ENCODE measurements at places on chromosomes 13 and 19.

DNA sequence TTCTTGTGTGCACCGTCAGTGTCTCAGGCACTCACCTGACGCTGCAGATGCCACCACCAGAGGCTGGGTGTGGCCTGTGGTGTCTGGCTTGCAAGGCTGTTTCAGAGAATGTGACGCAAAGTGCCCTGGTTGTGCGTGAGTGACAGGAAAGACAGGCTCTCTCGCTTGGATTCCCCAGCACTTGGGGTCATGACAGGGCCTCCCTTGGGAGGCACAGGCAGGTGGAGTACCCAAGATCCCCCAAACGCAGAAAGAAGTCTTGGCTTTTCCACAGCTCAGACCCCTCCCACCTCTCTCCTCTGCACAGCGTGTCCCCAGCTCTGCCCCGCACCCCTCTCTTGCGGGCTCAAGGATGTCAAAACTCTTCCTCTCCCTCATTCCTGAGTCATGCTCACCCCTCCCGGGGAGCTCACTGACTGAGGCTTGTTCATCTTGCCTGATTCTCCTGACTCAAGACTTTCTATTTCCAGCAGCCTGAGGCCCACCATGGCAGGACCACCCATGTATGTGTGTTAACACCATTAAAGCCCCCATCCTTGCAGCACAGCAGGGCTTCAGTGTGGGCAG, 21.0 kb downstream of the DHX34 start:
- no peak for DNase-seq

- DNase-seq, result no peak
Observed at GRCh38 chr13:90493667-90494066, 853.8 kb upstream of the MIR17HG start.

DNA sequence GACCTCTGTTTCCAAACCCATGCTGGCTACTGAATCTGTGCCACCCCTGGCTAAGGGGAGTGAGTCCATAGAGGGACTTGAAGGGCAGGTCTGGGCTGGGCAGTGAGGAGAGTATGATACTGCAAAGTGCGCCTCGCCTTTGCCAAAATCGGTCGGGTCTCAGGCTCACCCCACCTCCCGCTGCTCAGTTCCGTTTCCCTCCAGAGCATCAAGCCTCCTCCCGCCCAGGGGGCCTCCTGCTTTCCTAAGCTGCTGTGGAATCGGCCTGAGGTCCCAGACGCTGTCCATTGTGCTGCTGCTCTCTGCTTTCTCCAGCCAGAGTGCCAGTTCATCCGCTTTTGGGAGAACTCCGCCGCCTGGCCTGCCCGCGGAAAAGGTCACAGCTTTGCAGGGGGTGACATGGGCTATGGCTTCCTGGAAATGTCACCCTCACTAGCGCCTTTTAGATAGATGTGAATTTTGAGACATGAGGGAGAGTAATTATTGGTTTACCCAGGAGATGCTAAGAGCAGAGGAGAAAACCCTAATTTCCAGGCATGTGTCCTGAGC, 1418.4 kb downstream of the UQCRFS1 start:
- DNase-seq, result no peak

GRCh38 chr13:40878321-40878720, 88.9 kb downstream of the SLC25A15 start:
- no peak for DNase-seq

DNA sequence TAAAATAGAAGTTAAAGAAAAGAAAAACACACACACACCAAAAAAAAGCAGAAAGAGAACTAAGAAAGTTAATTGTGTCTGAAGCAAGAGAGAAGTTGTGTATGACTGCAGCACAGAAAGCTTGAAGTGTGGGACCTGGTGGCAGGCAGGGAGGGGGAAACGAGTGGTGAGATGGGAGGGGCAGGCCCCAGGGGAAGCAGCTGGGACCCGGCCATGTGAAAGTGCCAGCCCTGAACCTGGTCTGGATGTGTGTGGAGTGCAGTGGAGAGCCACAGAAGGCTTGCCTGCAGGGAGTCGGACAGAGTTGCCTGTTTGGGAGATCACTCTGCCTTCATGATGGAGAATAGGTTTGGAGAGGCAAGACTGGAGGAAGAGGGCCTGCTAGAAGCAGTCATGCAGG, 199.0 kb downstream of the GGACT start:
- DNase-seq, result no peak

DNA sequence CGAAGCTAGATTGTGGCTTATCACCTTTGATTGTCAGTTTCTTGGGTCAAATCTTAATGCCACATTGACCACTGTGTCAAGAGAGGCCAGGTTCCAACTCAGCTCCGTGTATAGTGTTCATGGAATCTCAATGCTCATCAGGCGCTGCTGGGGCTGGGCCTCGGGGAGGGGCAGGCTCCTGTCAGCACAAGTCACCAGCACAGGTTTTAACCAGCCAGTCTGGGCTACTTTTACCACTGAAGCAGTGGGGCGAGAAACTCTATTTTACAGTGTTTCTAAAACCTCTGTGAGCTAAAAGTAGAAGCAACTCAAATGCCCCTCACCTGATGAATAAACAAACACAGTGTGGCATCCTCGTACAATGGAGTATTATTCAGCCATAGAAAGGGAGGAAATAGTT, 118.7 kb upstream of the GJB6 start:
- no peak for DNase-seq

- DNase-seq, result no peak
Observed at GRCh38 chr13:105778196-105778595, 757.3 kb downstream of the EFNB2 start.

DNA sequence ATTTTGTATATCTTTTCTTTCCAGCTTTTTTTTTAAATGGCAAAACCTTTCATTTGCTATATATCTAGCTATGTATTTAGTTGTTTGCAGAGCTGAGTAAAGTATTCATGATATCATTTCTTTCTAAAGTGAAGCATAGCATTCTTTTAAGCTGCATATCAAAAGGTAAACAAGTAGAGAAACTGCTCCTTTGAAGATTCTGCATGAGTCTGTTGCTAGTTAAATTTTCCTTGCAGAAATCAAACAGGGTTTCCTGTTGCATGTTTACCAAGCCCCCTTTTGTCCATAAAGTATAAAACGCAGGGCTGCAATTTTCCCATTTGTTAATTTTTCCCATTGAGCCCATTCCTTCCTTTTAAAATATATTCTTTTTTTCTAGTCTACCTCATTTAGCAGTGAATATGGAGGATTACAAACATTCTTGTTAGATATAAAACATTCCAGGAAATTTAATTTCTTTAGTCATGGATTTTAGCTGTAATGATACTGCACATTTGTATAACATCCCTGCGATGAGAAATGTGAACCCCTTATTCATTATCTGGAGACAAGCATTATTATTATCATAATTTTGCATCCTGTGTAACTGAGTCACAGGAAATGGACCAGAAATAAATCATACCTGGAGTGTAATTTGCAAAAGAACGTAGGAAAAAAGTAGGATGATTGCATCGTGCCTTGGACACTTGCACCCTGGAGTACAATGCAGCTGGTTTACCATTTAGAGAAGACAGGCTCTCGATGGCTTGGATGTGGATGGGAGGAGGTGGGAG, 110.9 kb upstream of the ARGLU1 start:
- no peak for DNase-seq

GRCh38 chr19:17475541-17476115, 5.3 kb downstream of the SLC27A1 start:
- DNase-seq, result no peak

DNA sequence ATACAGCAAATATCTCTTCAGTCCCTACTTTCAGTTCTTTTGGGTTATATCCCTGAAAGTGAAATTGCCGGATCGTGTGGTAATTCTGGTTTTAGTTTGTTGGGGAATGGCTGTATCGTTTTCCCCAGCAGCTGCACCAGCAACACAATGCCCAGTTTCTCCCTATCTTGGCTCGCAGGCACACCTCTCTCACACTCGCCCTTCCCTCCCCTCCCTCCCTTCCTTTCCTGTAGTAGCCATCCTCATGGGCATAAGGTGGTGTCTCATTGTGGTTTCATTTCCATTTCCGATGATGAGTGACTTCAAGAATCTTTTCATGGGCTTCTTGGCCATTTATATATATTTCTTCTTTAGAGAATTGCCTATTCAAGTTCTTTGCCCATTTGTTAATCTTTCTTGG, 8.6 kb upstream of the GPR18 start:
- DNase-seq, result no peak

DNA sequence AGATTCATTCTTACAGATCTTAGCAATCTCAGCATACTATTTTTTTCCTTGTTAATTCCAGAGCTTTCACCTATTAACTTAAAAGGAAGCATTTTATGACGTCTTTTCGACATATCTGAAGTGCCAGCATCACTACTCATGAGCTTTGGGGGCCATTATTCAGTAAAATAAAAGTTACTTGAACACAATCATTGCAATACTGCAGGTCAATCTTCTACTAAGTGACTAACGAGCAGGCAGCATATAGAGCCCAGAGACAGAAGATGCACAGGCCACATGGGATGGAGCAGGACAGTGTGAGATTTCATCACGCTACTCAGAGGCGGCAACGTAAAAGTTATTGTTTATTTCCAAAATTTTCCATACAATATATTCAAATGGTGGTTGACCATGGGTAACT, 382.6 kb downstream of the PCDH9 start:
- no peak for DNase-seq

DNA sequence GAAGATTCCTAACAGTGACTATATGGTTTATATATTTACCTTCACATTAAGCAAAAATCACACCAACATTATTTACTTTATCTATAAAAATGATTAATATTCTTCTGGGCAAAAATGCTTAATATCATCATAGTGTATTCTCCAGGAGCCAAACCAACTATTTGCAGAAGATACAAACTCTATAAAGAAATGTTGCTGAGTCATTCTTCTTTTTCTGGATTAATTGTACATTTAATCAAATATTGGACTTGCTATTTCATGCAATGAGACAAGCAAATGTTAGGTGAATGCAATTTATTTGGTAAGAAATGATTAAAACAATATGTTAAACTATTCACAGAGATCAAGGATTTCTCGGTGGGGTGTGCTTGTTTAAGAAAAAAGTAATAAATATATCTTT, 1075.8 kb downstream of the PCDH9 start:
- DNase-seq, result no peak

GRCh38 chr13:84362777-84363176, 480.5 kb upstream of the SLITRK1 start:
- no peak for DNase-seq

GRCh38 chr19:5338656-5339197, 1.9 kb downstream of the PTPRS start:
- no peak for DNase-seq

- DNase-seq, result peak; percentile 61
Observed at GRCh38 chr19:42184401-42184861, 33.0 kb downstream of the DEDD2 start.

- no peak for DNase-seq
Observed at GRCh38 chr13:80782441-80782840, 441.5 kb upstream of the SPRY2 start.

GRCh38 chr19:1725100-1726064, 27.9 kb upstream of the ONECUT3 start:
- no peak for DNase-seq

GRCh38 chr19:38679839-38680238, 32.4 kb downstream of the ACTN4 start:
- DNase-seq, result no peak

GRCh38 chr13:28778308-28779215, 41.6 kb upstream of the MTUS2 start:
- no peak for DNase-seq

DNA sequence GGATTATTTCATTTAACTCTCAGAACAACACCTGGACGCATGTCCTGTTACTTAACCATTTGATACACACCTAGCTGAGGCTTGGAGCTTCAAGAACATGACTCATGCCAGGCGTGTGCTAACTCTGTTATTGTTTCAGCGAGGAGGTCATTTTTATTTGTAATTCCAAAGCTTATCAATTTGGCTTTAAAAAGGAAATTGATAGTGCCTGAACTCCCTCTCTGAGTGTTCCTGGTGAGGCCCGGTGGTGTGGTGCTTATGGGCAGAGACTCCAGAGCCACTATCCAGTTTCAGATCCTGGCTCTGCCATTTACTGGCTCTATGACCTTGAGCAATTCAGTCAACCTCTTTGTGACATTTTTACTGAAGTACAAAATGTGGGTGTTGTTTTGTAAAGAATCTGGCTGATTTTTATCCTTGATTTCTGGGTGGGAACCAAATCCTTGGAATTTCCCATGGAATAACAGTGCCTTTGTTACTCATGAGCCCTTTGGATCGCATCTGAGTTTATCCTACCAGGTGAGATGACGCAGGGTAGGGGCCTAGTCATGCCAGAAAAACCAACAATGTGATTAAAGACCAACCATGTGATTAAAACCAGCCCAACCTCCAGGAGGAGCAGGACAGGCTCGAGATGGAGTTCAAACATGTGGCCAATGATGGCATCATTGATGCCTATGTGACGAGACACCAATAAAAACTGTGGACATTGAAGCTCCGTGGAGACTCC, 198.8 kb downstream of the MYO16 start:
- DNase-seq, result no peak

DNA sequence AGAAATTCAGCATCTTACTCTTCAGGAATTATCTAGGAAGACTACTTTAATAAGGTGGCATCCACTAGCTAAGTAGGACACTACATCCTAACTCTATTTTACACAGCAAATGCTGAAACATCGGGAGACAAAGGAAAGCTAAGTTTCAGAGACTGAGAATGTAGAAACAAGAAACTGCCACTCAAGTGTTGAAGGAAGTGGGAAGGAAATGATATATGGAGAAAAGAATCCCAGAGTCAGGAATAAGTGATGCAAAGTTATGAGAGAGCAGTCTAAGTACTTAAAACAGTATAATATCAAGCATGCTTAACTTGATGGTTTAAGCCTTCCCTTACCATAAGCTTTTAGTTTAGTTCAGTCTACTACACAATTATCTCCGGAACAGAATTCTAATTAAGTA, 52.4 kb downstream of the RBM26 start:
- DNase-seq, result no peak

GRCh38 chr13:79907527-79907926, 426.6 kb downstream of the NDFIP2 start:
- no peak for DNase-seq

DNA sequence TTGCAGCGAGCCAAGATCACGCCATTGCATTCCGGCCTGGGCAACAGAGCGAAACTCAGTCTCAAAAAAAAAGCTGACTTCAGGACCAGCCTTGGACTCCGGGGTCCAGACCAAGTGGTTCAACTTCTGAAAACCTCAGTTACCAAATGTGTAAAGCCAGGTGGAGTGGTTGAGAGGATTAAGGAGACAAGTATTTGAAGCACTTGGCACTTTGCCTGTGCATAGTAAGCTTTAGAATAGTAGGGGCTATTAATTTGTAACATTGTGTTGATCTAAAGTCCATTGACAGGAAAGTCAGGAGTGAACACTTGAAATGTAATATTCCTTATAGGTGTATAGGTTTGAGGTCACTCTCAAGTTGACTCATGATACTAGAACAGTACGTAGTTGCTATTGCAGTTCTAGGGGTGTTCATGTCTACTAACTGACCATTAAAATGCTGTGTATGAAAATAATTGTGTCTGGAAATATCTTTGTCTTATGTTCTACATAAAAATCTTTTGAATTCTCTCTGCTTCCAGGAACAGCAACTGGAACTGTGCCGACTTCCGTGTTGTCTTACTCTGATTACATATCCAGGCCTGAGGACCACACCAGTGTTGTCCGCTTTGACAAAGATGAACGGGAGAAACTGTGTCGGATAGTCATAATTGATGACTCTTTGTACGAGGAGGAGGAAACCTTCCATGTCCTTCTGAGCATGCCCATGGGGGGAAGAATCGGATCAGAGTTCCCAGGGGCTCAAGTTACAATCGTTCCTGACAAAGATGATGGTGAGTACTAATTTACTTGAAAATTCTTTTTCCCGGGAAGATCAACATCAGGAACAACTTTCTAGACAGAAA, 97.4 kb downstream of the FREM2 start:
- no peak for DNase-seq

- peak; percentile 84 for DNase-seq
Observed at GRCh38 chr19:1279782-1280341, 4.5 kb downstream of the FAM174C start.
